Mesothelial cell of epicardium (in vitro differentiated cells): ENCODE measurements at places on chromosomes 4 and X. TPM values are rescaled to one million over a fixed set of nuclear protein-coding genes. Genes with fewer than 3 reads are reported as not detected.

RHOXF1 gene
- total RNA-seq = 0.47 to 0.89 TPM (median 0.52 TPM) in 3 replicates

CENPVL1 gene
- total RNA-seq = 0.31 to 0.68 TPM (median 0.49 TPM) in 3 replicates

PLAC1 gene
- total RNA-seq = 10.1 to 14.5 TPM (median 10.4 TPM) in 3 replicates

ABCG2 gene
- 0.82 to 0.92 TPM (median 0.86 TPM) in 3 replicates for total RNA-seq

CFP gene
- 0.97 to 1.2 TPM (median 0.99 TPM) in 3 replicates for total RNA-seq

- DNase-seq = no peak
Measured at GRCh38 chr4:124224256-124224655, 488.3 kb downstream of the ANKRD50 start.

GRCh38 chr4:125091101-125091500, 223.7 kb upstream of the FAT4 start:
- DNase-seq = no peak

GRCh38 chrX:31608638-31609037, 536.8 kb upstream of the FTHL17 start:
- DNase-seq = no peak
